ENCODE measurements at places on chromosomes 12 and 14.

GRCh38 chr12:30308010-30308717, 387.5 kb downstream of the IPO8 start:
- DNase-seq = no peak

GRCh38 chr14:53743371-53743770, 213.3 kb downstream of the BMP4 start:
- no peak for DNase-seq

- no peak for DNase-seq
Measured at GRCh38 chr12:64137117-64137516, 85.0 kb downstream of the KICS2 start.

GRCh38 chr12:121352682-121353018, 439 bp upstream of the ANAPC5 start:
- no peak for DNase-seq

DNA sequence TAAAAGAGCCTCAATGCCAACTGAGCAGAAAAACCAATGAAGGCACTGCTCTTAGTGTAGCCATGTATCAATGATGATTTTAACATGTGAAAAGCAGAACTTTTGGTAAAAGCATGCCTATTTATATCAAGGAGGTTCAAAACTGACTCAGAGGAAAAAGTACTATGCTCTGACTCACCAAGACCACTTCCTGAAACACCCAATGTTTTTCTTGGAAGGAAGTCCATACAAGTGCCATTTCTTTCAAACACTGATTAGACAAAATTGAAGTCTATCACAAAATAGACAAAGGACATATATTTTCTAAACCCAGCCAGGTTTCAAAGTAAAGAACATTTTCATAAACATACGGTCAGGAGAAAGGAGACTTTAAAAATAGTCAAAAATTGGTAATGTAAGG, 88.6 kb downstream of the EPS8 start:
- no peak for DNase-seq

- no peak for DNase-seq
Measured at GRCh38 chr12:75439048-75439447, 41.5 kb upstream of the GLIPR1 start.

DNA sequence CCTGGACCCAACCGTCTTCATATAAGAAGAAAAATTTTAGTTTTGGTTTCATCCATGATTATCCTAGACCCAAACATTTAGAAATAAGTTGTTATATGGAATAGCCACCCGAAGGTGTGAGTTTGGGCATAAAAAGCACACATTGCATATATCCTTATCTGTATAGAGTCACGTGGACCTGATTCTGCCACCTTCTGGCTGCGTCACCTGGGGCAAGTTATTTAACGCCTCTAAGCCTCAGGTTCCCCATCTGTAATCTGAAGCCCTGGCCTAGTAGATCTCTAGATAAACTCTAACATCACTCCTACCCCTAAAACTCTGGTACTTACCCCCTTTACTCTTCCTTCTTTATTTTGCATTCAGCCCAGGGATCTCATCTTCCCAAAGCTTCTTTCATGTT, 14.3 kb upstream of the KRT5 start:
- DNase-seq = no peak

DNA sequence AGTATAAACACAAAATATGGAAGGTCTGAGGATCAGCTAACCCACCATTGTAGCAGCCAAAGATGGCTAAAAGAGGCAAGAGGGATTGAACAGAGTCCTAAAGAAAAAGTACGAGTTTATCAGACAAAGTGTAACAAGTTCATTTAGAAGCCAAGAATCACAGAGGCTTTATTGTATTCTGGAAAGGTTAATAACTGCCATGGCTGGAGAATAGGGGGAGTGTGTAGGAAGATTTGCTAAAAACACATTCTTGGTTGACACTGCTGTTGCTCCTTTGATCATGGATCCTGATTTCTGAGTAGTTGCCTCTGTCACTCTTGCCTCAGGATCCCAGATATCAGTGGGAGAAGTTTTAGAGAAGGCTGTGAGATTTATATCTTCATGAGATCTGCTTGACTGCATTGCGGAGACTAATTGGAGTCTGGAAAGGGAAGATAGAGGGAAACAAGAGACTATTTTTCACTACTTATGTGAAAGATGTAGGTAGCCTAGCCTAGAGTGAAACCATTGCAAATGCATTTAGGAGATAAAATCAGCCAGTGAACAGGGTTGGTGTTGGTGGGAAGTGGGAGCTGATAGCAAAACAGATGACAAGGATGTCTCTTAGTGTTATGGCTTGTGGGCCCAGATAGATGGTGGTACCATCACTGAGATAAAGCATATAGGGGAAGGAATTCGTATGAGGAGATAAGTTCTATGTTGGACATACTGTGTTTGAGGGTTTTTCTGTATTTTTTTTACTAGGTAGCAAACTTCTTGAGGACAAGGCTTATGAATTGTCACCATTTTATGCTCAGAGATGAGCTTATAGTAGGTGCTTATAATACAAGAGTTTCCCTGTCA, 402.9 kb upstream of the PDE3A start:
- no peak for DNase-seq

GRCh38 chr12:65248656-65249633, 29.5 kb upstream of the MSRB3 start:
- DNase-seq = no peak

- DNase-seq = no peak
Measured at GRCh38 chr12:102964872-102965271, 7.4 kb downstream of the ASCL1 start.

DNA sequence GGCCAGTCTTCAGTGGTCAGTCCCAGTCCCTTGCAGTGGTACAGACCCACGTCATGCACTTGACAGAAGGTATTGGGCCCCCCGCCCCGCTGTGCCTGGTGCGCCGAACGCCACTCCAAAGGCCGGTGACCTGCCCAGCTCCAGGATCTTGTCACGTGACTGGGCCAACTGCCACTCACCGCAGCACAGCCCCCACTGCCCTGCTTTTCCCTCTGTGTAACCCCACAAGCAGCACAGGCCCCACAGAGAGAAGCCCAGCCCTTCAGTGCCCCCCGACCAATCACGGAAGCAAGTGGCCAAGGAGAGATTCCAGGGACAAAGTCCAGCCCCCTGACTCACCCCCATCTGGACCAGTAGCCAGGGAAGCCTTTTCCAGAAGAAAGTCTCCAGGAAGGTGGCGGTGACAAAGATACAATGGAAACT, 498 bp downstream of the GPR132 start:
- no peak for DNase-seq

DNA sequence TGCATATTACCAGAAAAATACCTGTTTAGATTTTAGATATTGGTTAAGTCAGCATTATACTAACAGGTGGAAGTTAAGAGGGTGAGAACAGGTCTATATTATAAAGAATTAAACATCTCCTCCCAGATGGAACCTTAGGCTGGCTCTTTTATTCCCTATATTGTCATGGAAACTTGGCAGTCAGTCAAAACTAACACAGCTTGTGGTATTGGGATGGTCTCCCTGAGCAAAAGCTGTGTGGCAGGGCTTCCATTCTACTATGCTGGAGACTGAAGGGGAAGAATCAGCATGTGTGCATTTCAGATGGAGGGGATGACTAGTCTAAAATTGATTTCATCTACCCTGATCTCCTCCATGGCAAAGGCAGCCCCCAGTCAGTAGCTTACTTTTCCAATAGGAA, 66.7 kb downstream of the SMOC1 start:
- DNase-seq = peak; percentile 30

- no peak for DNase-seq
Measured at GRCh38 chr12:129069886-129070285, 216.6 kb downstream of the GLT1D1 start.

- DNase-seq = no peak
Measured at GRCh38 chr14:51978681-51979085, 10.7 kb upstream of the RTRAF start.

DNA sequence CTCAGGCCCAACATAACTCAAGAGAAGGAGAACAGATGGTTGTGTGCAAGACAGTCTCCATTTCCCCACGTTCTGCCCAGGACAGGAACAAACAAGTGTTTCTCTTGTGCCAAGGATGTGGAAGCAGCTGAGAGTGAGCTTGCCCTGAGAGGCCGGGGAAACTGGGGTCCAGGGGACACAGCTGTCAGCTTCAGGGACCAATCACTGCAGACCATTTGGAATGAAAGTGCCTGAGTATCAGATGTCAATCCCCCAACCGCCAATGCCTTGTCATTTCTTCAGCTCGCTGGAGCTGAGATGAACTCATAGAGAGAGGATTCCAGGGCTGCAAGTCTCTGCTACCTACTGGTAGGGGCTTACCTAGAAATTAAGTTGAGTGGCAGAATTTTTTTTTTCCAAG, 71.9 kb upstream of the METAP2 start:
- no peak for DNase-seq

GRCh38 chr14:104385531-104386101, 193.9 kb upstream of the C14orf180 start:
- DNase-seq = no peak

GRCh38 chr14:95250140-95250769, 69.5 kb downstream of the CLMN start:
- DNase-seq = no peak

DNA sequence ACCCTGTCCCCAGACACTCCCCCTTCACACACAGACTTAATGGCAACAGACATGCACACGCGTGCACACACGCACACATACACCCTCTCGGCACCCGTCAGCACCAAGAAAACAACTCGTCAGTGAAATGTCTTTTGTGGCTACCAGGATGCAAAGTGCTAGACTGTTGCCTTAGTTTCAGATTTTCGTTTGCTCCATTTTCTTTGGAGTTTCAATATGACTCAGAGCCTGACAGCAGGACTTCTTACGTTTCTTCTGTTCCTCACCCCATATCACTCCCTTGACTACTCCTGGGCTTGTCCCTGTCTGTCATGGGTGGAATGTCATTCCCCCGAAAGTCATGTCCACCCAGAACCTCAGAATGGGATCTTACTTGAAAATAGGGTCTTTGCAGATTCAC, 182.9 kb downstream of the GLT1D1 start:
- no peak for DNase-seq

DNA sequence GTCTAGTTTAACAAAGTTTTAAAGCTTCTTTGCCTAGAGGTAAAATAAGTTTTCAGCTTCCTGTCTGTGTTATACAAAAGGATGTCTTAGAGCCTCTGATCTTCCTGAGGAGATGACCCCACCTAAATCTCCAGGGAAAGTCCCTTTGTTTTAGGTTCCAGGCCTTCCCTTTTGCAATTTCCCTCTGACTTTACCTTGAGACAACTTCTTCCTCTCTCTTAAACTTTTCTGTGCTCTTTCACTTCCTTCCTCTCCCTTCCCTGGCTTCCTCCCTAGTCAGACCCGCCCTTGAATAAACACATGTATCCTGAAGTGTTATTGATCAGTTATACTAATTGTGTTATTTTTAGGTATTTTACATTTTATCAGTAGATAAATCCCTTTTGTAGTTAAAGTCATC, 134.8 kb downstream of the DYRK2 start:
- no peak for DNase-seq

DNA sequence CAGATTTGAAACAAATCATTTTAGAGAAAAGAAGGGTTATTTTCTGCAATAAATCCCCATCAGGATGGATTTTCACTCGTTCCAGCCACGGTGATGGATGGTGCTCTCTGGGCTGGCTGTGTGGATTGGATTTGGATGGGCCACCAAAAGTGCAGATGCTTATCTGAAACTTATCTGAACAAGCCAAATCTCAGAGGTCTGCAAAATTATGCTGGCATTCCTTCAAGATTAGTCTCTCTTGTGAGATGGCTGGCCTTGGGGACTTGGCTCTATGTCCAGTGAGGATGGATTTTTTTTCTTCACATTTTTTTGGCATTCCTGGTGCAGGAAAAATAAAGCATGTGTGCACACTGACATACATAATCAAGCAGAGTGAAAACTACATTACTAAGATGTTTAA, 341.9 kb downstream of the GXYLT1 start:
- no peak for DNase-seq

DNA sequence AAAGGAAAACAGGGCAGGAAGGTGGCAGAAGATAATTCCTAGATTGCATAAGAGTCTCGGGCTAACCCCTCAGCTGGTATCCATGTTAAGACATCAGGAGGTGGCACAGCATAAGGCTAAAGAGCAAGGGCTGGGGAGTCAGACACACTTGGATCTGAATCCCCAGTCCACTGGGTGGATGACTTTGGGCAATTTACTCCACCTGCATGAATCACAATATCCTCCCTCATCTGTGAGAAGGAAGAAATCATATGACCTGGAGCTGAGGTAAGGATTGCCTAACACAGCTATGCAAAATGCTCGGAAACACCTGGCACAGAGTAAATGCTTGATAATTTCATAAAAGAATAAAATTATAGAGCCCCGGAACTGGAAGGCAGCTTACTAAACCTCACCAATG, 217.9 kb downstream of the PIK3C2G start:
- DNase-seq = no peak

DNA sequence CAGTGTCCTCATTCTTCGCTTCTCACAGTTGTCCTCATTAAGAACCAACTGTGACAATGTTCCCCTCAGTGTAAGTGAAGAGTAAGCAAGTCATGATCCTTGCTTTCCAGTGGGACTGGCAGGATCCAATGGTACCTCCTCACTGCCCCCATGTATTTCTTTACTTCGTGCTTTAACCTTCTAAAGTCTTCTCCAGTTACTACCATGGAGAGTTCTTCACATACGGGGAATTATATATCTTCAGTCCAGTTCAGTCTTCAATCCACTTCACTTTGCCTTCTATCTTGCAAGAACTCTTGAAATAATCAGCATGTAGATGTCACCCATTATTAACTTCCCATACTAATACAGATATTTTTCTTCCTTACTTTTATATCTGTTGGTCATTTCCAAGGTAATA, 381.9 kb upstream of the GARIN6 start:
- no peak for DNase-seq

GRCh38 chr12:107444771-107445170, 240.8 kb upstream of the PWP1 start:
- no peak for DNase-seq

GRCh38 chr12:16602412-16602811, 3.5 kb downstream of the LMO3 start:
- no peak for DNase-seq

DNA sequence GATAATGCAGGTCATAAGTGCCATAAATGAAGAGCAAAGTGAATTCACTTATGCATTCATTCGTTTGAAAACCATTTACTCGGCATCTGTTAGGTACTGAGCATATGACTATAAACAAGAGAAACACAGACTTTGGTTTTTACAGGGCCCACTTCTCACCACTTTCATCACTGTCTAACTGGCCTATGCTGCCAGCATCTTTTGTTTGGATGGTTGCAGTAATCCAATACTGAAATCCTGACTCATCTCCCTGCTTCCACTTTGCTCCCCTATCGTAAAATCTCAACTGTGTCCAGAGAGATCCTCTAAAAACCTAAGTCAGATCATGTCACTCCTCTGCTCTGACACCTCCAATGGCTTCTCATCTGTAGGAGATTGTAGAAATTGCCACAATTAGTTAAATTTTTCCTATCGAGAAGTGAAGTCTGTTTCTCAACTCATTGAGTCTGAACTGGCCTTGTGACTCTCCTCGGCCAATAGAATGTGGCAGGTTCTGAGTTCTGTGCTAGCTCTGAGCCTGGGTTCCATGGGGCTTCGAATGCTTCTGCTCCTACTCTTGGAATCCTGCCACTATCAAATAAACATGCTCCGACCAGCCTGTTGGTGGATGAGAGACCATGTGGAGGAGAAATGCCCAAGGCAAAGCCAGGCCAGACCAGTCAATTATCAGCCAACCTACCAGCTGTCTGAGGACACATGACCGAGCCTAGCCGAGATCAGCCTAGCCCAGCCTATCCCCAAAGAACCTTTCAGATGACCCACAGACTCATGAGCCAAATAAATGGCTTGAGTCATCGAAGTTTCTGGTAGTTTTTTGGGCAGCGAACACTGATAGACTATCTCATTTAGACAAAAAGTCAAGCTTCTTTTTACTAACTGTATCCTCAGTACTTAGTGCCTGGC, 2.2 kb upstream of the BATF start:
- no peak for DNase-seq

Measured in HEK293T (cell line).